ENCODE measurements at places on chromosomes 7 and 10.

DNA sequence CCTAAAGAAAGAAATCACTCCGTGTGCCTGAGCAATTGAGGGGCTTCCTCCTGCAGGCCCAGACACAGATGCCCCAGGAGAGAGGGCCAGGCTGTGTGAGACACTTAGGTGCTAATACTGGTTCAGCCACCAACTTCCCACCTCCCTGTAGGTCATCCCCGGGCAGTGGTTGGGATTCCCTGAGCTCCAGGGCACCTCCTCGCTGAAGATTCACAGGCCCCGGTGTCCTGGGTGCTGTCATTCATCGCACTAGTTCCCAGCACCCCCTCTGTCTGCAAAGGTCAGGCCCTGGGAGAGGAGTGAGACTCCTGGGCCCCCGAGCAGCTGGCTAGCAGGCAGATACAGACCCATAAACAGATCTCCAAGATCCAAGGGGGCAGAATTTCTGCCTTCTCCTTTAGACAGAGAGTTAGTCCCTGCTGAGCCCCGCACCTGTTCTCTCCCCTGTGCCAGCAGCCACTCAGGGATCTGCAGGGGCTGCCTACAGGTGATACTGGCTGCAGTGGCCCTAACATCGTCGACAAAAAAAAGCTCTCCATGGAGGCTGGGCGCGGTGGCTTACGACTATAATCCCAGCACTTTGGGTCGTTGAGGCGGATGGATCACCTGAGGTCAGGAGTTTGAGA is 38.2 kb upstream of the GTF2I start:
- DNase-seq = no peak

DNA sequence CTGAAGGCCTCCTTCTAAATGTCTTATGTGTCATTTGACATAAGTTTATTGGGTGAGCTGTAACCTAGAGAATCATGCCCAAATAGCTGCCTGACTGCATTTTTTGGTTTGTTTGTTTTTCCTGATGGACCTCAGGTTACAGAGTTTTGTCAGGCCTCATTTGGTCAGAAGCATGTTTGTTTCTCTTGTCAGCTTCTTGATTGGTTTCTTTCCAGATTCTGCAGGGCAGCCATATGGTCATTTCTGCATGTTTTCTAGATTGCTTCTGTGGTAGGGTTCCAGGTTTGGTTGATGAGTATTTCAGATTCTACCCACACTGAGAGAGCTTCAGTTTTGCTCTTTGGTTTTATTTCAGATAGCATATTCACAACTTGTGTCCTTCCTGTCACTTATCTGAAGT is 28.0 kb downstream of the GLCCI1 start:
- no peak for DNase-seq

GRCh38 chr10:112650588-112651030 is 203.6 kb downstream of the VTI1A start:
- no peak for DNase-seq

- DNase-seq = no peak
Observed at GRCh38 chr10:73998623-73998928, 660 bp downstream of the VCL start.

DNA sequence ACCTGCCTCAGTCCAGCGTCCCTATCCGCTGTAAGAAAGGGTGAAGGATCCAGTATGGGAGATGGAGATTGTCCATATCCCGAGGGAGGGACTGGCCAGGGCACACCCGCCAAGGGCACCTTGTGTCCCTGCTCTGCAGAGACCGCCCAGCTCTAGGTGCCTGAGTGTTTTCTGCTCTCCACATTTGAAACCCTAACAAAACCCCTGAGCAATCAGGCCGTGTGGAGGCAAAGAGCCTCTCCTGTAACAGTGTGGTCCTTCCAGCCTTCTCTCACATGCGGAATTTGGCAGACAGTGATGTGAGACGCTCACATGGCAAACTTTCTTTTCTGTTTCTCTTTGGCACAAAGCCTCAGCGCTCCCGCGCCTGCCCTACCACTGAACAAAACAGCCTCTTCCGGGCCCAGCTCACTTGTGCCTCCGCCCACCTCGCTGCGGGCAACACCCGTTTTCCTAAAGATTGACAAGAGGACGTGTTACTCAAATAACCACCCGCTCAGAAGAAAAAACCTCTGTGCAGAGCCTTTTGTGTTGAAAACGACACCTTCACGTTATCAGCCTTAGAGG is 514.8 kb downstream of the DNAJB6 start:
- peak; percentile 95 for DNase-seq

DNA sequence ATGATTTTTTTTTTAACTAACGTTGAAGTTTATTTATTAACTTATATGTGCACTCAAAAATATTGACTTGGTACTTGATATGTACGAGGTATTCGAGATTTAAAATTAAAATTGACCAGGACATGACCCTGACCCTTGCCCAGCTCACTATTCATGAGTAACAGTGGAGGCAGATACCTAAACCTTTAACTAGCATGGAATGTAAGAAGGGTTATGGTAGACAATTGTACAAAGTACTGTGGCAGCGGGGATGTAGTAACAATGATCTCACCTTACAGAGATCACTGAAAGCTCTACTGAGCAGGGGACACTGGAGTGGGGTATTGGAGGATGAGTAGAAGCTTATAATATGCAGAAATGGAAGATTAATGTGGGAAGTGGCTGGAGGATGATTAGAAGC is 60.8 kb downstream of the ADRA2A start:
- DNase-seq = no peak

- DNase-seq = no peak
Observed at GRCh38 chr10:125118701-125119100, 41.7 kb downstream of the CTBP2 start.

DNA sequence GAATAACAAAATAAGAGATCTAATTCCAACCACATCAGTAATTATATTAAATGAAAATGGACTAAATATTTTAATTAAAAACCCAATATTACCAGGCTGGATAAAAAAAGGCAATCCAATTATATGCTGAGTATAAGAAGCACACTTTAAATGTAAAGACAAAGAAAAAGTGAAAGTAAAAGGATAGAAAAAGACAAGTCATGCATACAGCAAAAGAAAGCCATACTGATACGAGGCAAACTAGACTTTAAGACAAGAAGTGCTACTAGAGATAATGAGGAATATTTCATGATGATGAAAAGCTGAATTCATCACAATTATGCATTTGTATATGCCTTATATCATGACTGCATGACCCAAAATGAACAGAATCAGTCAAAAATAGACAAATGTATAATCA is 628.6 kb downstream of the PHTF2 start:
- DNase-seq = no peak

DNA sequence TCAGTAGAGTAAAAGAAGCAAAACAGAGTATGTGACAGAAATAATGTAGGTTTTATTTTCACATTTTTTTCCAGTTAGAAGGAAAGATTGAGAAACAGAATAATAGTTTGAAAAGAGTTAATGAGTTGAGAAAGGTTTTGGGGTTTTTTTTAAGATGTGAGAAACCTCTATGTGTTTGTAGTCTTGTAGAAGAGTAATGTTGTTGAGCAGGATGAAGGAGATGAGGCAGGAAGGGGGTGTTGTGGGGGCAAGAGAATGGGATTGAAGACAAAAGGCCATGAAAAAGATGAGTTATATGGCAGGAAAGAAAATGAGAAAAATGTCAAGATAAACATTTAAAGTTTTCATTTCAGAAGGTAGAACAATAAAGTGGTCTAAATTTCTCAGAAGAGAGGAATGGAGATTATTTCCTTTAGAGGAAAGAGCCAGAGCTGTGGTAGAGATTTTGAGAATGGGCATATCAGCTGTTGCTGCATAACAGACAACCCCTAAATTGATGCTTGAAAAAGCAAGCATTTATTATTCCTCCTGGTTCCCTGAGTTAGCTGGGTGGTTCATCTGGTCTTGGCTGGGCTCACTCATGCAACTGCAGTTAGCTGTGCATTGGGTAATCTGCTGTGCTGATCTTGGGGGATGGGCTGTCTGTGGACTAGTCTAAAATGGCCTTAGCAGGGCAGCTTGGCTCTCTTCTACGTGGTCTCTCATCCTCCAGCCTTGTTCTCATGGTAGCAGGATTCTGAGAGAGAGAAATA is 27.1 kb downstream of the PCGF5 start:
- peak; percentile 54 for DNase-seq

- DNase-seq = no peak
Observed at GRCh38 chr10:79355420-79356017, 8.2 kb downstream of the PPIF start.

GRCh38 chr7:77415476-77415822 is 700 bp downstream of the GSAP start:
- DNase-seq = peak; percentile 12

- DNase-seq = no peak
Observed at GRCh38 chr10:11448190-11448544, 163.3 kb downstream of the USP6NL start.

GRCh38 chr10:49478819-49479218 is 60.1 kb downstream of the ERCC6 start:
- DNase-seq = no peak

DNA sequence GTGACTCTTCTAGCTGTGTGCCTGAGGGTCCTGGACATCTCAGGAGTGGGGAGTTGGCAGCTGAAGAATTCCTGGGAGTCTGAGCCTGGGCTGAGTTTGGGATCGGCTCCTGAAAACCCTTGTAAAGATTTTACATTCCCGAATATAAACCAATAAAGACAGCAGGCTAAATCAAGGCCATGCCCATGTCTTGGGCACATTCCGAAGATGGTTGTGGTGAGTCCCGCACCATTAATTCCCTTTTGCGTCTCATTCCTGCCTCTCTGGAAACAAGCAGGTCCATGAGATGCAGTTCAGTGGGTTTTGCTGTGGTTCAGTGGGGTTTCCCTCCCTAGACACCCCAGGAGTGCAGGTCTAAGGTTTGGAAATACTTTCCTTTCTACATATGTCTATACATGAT is 90.9 kb downstream of the COL26A1 start:
- no peak for DNase-seq

DNA sequence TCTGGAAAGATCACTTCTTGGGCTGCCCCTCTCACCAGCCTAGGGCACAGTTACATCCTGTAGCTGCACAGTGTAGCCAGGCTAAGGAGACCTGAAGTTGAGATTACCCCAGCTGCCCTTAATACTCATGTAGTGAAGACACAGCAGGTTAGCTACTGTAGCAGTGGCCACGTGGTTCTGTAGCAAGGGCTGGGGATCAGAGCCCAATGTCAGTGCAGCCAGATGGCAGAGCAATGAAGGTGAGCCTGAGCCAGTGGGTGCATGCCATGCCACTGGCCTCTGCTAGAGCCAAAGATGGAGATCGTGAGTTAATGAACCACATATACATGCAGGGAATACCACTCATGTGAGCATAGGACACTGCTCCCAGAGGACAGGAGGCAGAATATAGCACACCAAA is 15.5 kb downstream of the AMPH start:
- no peak for DNase-seq

DNA sequence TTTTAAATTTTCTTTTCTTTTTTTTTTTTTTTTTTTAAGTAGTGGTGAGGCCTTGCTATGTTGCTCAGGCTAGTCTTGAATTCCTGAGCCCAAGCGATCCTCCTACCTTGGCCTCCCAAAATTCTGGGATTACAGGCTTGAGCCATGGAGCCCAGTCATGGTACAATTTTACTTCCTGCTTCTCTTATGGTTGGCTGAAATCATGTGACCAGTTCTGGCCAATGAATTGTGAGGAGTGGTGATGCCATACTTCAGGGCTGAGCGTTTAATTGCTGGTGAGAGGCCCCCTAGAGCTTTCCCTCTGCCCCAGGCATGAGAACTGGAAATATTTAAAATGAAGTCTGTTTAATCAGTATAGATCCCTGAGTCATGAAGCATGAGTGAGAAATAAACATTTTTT is 22.2 kb upstream of the BAIAP2L1 start:
- DNase-seq = no peak

DNA sequence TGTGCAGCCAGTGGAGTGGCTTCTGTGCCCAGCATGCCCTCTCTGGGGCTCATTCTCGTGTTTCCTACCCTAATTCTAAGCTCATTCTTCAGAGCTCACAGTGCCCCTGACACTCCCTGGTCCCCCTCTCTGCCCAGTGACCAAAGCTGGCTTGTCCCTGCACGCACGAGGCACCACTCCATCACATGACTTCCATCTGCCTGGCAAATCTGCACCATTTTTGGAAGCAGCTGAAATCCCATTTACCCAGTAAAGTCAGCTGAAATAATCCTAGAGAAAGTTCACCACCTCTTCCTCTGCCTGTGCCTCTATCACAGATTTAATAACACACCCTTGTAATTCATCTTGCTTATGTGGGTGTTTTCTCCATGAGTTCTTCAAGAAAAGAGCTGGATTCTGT is 616.9 kb downstream of the PTPRN2 start:
- no peak for DNase-seq

GRCh38 chr10:47225219-47225927 is 74.6 kb upstream of the GDF10 start:
- DNase-seq = no peak

- no peak for DNase-seq
Observed at GRCh38 chr10:69315100-69315542, 36.8 kb downstream of the HK1 start.

DNA sequence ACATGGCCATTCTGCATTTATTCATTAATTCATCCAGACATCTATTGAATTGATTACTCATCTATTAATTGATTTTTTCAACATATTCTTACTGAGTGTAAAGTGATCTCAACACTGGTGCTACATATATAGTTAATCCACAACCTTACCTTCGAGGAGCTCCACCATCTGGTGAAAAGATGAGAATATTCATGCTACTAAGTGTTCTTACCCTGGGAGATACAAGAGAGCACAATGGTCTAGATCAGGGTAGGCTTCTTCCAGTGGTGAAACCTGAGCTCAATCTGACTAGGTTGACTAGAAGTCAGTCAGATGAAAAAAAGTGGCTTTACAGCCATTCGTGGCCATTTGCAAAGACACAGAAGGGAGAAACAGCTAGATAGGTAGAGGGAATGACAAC is 507.4 kb downstream of the ANKRD7 start:
- no peak for DNase-seq

- no peak for DNase-seq
Observed at GRCh38 chr7:112052498-112052897, 153.7 kb downstream of the DOCK4 start.

GRCh38 chr10:96896884-96897589 is 64.9 kb downstream of the LCOR start:
- DNase-seq = no peak

DNA sequence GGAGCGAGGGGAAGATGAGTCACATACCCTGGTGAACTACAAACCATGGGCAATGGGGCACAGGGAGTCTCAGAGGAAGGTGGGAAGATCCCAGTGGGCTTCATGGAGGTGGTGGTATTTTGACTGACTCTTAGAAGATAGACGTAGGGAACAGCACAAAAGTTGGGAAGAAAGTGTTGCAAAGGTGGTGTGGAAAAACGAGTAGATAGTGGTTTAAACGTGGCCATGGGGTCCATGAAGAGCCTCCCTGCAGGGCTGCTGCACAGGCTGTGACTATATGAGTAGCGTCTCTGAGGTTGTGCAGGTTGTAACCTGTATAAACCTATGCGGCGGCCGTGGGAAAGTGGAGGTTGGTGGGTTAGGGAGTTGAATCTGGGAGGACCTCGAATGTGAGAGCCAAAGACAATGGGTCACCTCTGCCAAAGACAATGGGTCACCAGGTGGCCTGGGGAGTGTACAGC is 13.8 kb downstream of the LZTS2 start:
- DNase-seq = no peak

GRCh38 chr10:29345144-29345909 is 56.5 kb downstream of the LYZL1 start:
- no peak for DNase-seq
